ENCODE measurements at places on chromosomes 4 and X. TPM values are rescaled to one million over a fixed set of nuclear protein-coding genes. Genes with fewer than 3 reads are reported as not detected.

LRIT3 gene
- not detected for total RNA-seq

CXCL3 gene
- 0.47 TPM for total RNA-seq

C4orf50 gene
- not detected for total RNA-seq

BTC gene
- total RNA-seq, result not detected

SSX1 gene
- not detected for total RNA-seq

UGT2B7 gene
- not detected for total RNA-seq

MGAT4D gene
- not detected for total RNA-seq

- peaks cover 6% of the 10 kb centered on the region for H3K27me3 ChIP-seq
- no peak for DNase-seq
- no peaks in the 10 kb centered on the region for H3K36me3 ChIP-seq
- peaks cover 6% of the 10 kb centered on the region for H3K4me1 ChIP-seq
- peak overlapping the region; percentile 19 for H3K27ac ChIP-seq
- H3K4me3 ChIP-seq, result peak overlapping the region; percentile 76
Observed at GRCh38 chrX:48890296-48890925, 7.2 kb downstream of the TIMM17B start.

DNA sequence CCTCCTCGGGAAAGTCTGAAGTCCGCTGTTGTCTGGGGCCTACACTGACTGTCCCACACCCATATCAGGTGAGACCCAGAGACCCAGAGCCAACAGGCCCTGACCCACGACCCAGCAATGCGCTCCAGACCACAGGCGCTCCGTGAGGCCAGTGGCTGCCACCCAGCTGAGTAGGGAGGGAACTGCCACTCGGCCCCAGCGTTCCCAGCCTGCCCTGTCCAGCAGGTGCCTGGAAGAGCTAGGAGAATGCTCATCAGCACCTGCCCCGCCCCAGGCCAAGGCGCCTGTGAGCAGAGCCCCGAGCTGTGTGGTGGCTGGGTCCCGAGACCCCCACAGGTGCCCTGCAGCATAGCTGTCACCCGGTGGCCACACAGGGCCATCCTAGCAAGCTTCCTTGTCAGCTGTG lies 2.7 kb downstream of the SPON2 start:
- peaks cover 17% of the 10 kb centered on the region for H3K4me1 ChIP-seq
- no peaks in the 10 kb centered on the region for H3K36me3 ChIP-seq
- H3K4me3 ChIP-seq, result no peak overlapping the region
- no peak overlapping the region for H3K27ac ChIP-seq
- peaks cover 3% of the 10 kb centered on the region for H3K27me3 ChIP-seq
- no peak for DNase-seq

- H3K4me3 ChIP-seq, result no peak overlapping the region
- no peak overlapping the region for H3K27ac ChIP-seq
- peaks cover 6% of the 10 kb centered on the region for H3K4me1 ChIP-seq
- no peak for DNase-seq
- H3K27me3 ChIP-seq, result no peaks in the 10 kb centered on the region
- no peaks in the 10 kb centered on the region for H3K36me3 ChIP-seq
Observed at GRCh38 chr4:55258152-55258865, 87.7 kb upstream of the SRD5A3 start.

DNA sequence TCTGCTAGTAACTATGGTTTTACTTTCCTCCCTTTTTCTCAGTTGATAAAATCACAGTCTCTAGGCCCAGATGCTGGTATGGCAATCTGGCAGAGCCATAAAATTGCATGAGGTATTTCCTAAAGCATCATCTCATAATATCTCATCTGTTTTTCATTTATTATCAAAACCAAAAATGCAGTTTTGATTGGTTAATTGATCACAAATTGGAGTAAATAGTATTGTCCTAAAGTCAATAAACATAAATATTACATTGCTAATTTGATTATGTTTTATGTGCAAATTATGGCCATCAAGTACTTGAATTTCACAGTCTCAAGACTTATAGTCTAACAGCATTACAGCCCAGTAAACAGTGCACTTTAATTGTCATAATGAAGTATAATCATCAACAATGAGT lies 2365.6 kb downstream of the ARAP2 start:
- no peak overlapping the region for H3K27ac ChIP-seq
- peaks cover 2% of the 10 kb centered on the region for H3K27me3 ChIP-seq
- no peak overlapping the region for H3K4me3 ChIP-seq
- no peaks in the 10 kb centered on the region for H3K36me3 ChIP-seq
- peaks cover 23% of the 10 kb centered on the region for H3K4me1 ChIP-seq
- DNase-seq, result no peak

GRCh38 chr4:81648576-81649275 lies 177.0 kb upstream of the RASGEF1B start:
- no peaks in the 10 kb centered on the region for H3K36me3 ChIP-seq
- H3K27ac ChIP-seq, result no peak overlapping the region
- no peak overlapping the region for H3K4me3 ChIP-seq
- H3K4me1 ChIP-seq, result no peaks in the 10 kb centered on the region
- no peaks in the 10 kb centered on the region for H3K27me3 ChIP-seq
- DNase-seq, result no peak

GRCh38 chr4:100014616-100015015 lies 64.5 kb upstream of the H2AZ1 start:
- no peak overlapping the region for H3K27ac ChIP-seq
- peak; percentile 43 for DNase-seq
- H3K4me3 ChIP-seq, result no peak overlapping the region
- H3K36me3 ChIP-seq, result no peaks in the 10 kb centered on the region
- peaks cover 37% of the 10 kb centered on the region for H3K4me1 ChIP-seq

DNA sequence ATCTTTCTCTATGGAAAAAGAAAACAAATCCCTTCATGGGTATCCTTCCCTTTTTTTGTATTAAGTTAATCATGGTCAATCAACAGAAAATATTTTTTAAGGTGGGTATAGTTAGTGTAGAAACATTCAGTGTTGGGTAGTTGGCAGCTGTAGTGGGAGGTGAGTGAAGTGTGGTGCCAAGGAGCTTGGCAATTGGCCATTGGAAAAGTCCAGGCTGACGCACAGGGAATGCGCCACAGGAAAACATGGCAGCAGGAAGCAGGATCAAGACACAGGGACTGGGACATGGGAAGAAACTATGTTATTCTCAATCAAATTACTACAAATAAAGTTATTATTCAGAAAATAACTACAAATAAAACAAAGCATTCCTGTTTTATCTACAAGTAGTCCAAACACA lies 20.0 kb downstream of the PALLD start:
- H3K36me3 ChIP-seq, result no peaks in the 10 kb centered on the region
- no peak for DNase-seq
- H3K4me1 ChIP-seq, result peaks cover 32% of the 10 kb centered on the region
- H3K27ac ChIP-seq, result no peak overlapping the region
- H3K4me3 ChIP-seq, result no peak overlapping the region
- H3K27me3 ChIP-seq, result peaks cover 6% of the 10 kb centered on the region

- H3K27ac ChIP-seq, result no peak overlapping the region
- H3K4me3 ChIP-seq, result no peak overlapping the region
- no peaks in the 10 kb centered on the region for H3K4me1 ChIP-seq
- no peaks in the 10 kb centered on the region for H3K36me3 ChIP-seq
Observed at GRCh38 chrX:132017431-132018185, 5.5 kb upstream of the STK26 start.

GRCh38 chrX:87578978-87579377 lies 61.4 kb downstream of the KLHL4 start:
- H3K27ac ChIP-seq, result no peak overlapping the region
- no peak overlapping the region for H3K4me3 ChIP-seq
- no peaks in the 10 kb centered on the region for H3K27me3 ChIP-seq
- no peaks in the 10 kb centered on the region for H3K4me1 ChIP-seq
- no peak for DNase-seq
- H3K36me3 ChIP-seq, result no peaks in the 10 kb centered on the region

DNA sequence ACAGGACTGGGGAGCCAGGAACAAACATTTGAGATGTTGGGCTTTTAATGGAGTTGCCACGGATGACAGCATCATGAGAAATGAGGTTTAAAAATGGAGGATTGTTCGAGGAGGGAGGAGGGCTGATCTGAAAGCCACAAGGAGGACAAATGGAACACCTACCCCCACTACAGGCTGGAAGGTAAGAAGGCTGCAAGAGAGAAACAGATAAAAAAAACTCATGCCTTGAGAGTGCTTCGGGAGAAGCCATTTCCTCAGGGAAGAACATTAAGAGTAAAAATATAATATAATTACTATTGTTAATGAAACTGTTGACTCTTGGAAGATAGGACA lies 119.5 kb upstream of the MAP9 start:
- H3K27ac ChIP-seq, result no peak overlapping the region
- no peaks in the 10 kb centered on the region for H3K4me1 ChIP-seq
- H3K36me3 ChIP-seq, result peaks cover 4% of the 10 kb centered on the region
- no peak for DNase-seq
- peaks cover 2% of the 10 kb centered on the region for H3K27me3 ChIP-seq
- no peak overlapping the region for H3K4me3 ChIP-seq

GRCh38 chrX:108091878-108092291 lies 307 bp downstream of the ATG4A start:
- no peaks in the 10 kb centered on the region for H3K36me3 ChIP-seq
- H3K27ac ChIP-seq, result no peak overlapping the region
- no peaks in the 10 kb centered on the region for H3K27me3 ChIP-seq
- DNase-seq, result no peak
- H3K4me1 ChIP-seq, result peaks cover 22% of the 10 kb centered on the region

DNA sequence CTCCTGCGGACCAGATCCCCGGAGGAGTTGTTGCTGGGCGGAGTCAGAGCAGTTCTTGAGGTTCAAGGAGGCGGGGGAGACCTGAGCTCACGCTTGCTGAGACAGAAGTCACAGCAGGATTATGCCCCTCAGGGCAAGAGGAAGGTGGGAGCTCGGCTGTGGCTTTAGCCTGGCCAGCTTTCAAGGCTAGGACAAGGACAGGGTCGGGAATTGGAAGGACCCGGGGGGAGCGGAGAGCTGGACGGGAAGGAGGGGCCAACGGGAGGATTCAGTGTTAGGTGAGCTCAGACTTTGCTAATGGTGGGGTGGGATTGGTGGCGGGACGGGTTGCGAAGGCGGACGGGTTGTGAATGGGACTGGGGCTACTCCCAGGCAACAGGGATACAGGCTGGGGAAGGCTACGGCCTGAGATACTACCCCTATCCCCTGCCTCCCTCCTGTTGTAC lies at the start of gene RIBC1:
RIBC1 (plus strand) TSS at position 13 of the 446 bp plus-strand sequence. CDS start 3,404 bp downstream, outside the sequence.
- no peak for DNase-seq
- H3K27ac ChIP-seq, result peak within 1 kb of the TSS; percentile 94
- peak within 1 kb of the TSS; percentile 91 for H3K4me3 ChIP-seq
- peaks cover 5% of the 10 kb centered on the region for H3K36me3 ChIP-seq
- H3K4me1 ChIP-seq, result peaks cover 32% of the 10 kb centered on the region
- H3K27me3 ChIP-seq, result peaks cover 3% of the 10 kb centered on the region

GRCh38 chr4:107870916-107871786 lies 46.4 kb downstream of the SGMS2 start:
- peaks cover 6% of the 10 kb centered on the region for H3K36me3 ChIP-seq
- H3K4me1 ChIP-seq, result no peaks in the 10 kb centered on the region
- no peak overlapping the region for H3K27ac ChIP-seq
- peaks cover 2% of the 10 kb centered on the region for H3K27me3 ChIP-seq
- DNase-seq, result no peak
- H3K4me3 ChIP-seq, result no peak overlapping the region

- no peaks in the 10 kb centered on the region for H3K36me3 ChIP-seq
- H3K4me1 ChIP-seq, result no peaks in the 10 kb centered on the region
- H3K27me3 ChIP-seq, result peaks cover 8% of the 10 kb centered on the region
- no peak overlapping the region for H3K27ac ChIP-seq
- H3K4me3 ChIP-seq, result no peak overlapping the region
- no peak for DNase-seq
Observed at GRCh38 chrX:74300869-74301268, 3.1 kb upstream of the ZCCHC13 start.

- no peaks in the 10 kb centered on the region for H3K27me3 ChIP-seq
- H3K4me3 ChIP-seq, result no peak overlapping the region
Observed at GRCh38 chr4:121307445-121308327, 73.1 kb downstream of the QRFPR start.

DNA sequence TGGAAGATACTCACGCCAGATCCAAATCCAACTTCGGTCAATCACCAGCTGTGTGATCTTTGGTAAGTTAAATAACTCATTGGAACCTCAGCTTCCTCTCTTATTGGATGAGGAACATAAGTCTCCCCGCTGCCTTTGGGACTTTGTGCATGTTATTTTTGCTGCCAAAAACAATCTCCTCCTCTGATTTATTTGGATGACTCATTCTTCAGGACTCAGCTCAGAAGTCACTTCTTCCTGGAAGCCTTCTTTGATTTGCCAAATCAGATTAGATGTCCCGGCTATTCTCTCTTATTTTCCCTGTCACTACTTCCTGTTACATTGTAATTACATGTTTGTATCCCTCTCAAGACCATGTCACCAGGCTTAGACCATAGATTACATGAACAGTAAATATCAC lies 138.0 kb upstream of the BOD1L1 start:
- H3K27ac ChIP-seq, result no peak overlapping the region
- H3K4me1 ChIP-seq, result peaks cover 7% of the 10 kb centered on the region
- no peaks in the 10 kb centered on the region for H3K36me3 ChIP-seq
- no peak overlapping the region for H3K4me3 ChIP-seq
- DNase-seq, result no peak

DNA sequence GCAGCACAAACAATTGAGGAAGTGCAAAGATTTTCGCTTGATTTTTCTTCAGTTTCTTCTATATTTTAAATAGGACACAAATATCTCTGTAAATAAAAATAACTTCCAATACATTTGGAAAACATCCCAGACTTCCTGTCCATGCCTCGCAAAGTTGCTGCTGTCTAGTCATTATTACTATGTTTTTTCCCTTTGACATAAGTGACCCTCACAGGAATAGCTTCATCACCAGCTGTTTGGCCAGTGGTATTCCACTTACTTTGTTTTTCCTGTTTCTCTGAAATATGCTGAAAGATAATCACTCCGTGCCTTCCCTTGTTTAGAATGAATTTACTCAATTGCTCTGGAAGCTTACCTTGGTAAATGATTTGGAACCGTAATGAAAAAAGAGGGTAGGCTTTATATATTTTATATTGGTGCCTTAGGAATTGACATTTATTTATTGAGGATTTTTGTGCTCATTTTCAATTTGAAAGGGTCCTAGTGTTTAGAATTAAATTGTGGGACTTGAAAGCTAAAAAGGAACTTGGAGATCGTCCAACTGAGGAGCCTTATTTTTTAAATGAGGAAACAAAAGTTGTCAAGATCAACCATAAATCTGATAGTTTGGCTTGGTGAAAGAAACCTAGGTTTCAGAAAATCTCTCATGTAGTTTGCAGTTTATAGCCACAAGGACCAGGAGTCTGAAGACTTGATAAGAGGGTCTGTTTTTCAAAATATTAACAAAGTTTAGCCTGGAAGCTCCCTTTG lies 65.6 kb downstream of the CDKL5 start:
- H3K4me1 ChIP-seq, result no peaks in the 10 kb centered on the region
- H3K27me3 ChIP-seq, result no peaks in the 10 kb centered on the region
- H3K36me3 ChIP-seq, result no peaks in the 10 kb centered on the region
- no peak overlapping the region for H3K4me3 ChIP-seq

DNA sequence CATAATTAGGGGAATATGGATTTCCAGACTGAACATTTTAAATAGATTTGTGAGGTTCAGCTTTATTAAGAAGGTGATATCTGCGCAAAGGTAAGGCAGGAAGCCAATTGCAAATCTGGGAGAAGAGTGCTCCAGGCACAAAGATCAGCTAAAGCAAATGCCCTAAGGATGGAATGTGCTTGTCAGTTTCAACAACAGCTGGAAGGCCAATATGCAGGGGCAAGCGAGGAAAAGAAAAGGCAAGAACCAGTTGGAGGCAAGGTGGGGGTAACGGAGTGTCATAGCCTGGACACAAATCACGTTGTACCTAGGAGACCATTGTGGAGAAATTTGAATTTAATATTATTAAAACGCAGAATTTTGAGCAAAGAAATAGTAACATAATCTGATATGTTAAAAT lies 1710.3 kb upstream of the PCDH7 start:
- H3K4me1 ChIP-seq, result peaks cover 26% of the 10 kb centered on the region
- H3K4me3 ChIP-seq, result no peak overlapping the region
- DNase-seq, result no peak
- H3K27ac ChIP-seq, result no peak overlapping the region
- H3K27me3 ChIP-seq, result no peaks in the 10 kb centered on the region
- peaks cover 20% of the 10 kb centered on the region for H3K36me3 ChIP-seq

GRCh38 chr4:111066887-111067286 lies 444.0 kb upstream of the PITX2 start:
- no peaks in the 10 kb centered on the region for H3K27me3 ChIP-seq
- peak overlapping the region; percentile 89 for H3K27ac ChIP-seq
- peak; percentile 76 for DNase-seq
- peak overlapping the region; percentile 64 for H3K4me3 ChIP-seq
